Lung (tissue), 17 donors: ENCODE measurements at places on chromosomes 1 and 21.

- DNase-seq: no peak
Measured at GRCh38 chr1:933603-933940, 9.8 kb downstream of the SAMD11 start.

- no peak for DNase-seq
Measured at GRCh38 chr1:2981981-2982614, 39.2 kb upstream of the ACTRT2 start.

DNA sequence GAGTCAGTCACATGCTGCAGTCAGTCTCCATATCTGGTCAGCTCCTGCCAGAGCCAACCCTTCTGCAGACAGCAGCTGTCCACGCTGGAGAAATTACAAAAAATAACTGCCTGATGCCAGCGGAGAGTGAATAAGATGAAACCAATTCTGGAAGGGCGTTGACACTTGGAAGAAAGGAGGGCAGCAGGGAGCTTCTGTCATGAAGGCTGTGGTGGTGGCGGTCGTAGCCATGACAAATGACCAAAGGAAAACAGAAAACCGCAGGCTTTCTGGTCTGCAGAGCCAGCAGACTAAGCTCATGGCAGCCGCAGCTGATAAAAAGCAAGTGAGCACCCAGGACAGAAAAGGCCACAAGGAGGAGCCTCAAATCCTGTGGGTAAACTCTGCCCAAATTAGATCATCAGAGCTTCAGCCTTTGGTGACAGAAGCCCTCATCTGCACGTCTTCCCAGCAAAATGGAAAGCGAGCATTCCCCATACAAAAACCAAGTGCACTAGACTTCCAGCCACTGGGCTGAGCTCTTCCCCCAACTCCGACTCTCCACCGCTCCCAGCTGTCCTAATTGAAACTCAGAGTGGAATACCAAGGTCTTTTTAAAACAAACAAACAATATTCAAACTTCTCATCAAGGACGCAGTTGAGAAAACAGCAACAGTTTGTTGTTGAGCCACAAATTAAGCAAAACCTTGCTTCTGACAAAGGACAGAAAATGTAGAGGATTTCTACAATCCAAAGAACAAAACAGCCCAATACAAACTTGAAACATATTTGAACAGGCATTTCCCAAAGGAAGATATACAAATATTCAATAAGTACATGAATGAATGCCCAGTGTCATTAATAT is 28.7 kb downstream of the RSPH1 start:
- peak; percentile 20 for DNase-seq

- no peak for DNase-seq
Measured at GRCh38 chr1:107691540-107691939, 273.4 kb downstream of the VAV3 start.

- no peak for DNase-seq
Measured at GRCh38 chr21:38211321-38211720, 45.5 kb upstream of the KCNJ15 start.

GRCh38 chr1:7006996-7007871 is 222.0 kb downstream of the CAMTA1 start:
- no peak for DNase-seq

- DNase-seq: no peak
Measured at GRCh38 chr1:42138586-42138985, 14.6 kb upstream of the GUCA2B start.

DNA sequence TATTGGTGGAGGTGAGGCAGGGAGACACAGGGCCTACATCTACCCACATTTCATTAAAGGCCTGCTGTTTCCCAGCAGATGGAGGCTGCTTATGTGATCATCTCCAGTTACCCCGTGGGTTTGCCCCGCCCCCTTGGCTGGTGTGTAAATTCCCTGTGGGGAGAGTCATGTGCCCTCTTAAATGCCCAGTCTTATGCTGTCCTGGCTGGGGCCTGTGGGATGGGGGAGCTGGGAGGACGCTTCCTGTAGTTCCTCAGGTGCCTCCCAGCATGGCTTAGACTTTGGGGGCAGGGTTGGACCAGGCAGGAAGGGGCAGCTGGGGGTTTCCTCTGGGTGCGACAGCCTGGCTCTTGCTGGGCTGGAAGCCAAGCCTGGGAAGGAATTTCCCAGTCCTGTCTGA is 15.5 kb upstream of the CITED4 start:
- peak; percentile 51 for DNase-seq

GRCh38 chr1:147700042-147701006 is 30.0 kb upstream of the ACP6 start:
- DNase-seq: peak; percentile 77

- DNase-seq: peak; percentile 40
Measured at GRCh38 chr1:220137019-220137786, 43.3 kb downstream of the IARS2 start.

DNA sequence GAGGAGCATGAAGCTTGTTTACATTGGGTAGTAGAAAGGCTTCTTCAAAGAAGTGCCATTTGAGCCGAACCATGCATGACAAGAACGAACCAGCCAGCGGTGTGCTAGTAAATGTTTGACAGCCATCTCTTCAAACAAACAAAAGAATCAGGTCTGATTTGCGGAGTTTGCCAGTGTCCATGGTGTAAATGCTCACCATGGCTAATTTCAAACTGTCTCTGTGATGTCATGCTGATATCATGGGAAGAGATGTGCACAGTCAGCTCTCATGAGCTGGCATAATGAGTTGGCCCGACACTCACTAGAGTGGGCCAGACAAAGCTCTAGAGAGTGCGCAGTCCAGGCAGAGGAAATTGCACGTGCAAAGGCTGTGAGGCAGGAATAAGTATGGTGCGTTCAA is 101.1 kb downstream of the KAZN start:
- DNase-seq: peak; percentile 91

GRCh38 chr1:161973924-161974845 is 49.5 kb downstream of the OLFML2B start:
- DNase-seq: no peak

GRCh38 chr1:174898102-174898797 is 101.5 kb upstream of the CACYBP start:
- no peak for DNase-seq

GRCh38 chr1:151553659-151554058 is 13.6 kb downstream of the TUFT1 start:
- DNase-seq: no peak

GRCh38 chr21:32411350-32412161 is 950 bp upstream of the EVA1C start:
- peak; percentile 70 for DNase-seq

GRCh38 chr1:47593598-47594285 is 155.9 kb downstream of the FOXD2 start:
- no peak for DNase-seq

GRCh38 chr1:219085082-219085481 is 88.6 kb upstream of the LYPLAL1 start:
- no peak for DNase-seq

DNA sequence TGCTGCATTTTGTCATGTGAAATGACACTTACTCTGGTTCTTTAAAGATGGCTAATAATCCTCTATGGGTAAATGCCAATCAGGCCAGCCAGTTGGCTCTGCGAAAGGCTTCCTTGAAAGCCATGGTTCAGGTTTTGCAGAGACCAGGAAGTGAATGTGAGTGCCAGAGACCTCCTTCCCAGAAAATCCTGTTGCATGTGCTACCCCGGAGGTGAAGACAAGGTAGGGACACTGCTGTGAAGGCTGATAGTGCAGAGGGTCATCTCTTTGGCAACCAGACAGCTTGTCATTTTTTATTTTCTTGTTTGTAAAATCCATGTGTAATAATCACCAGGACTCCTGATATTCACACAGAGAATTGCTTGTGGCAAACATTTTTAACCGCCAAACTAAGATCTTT is 18.7 kb downstream of the LRRC8D start:
- no peak for DNase-seq

DNA sequence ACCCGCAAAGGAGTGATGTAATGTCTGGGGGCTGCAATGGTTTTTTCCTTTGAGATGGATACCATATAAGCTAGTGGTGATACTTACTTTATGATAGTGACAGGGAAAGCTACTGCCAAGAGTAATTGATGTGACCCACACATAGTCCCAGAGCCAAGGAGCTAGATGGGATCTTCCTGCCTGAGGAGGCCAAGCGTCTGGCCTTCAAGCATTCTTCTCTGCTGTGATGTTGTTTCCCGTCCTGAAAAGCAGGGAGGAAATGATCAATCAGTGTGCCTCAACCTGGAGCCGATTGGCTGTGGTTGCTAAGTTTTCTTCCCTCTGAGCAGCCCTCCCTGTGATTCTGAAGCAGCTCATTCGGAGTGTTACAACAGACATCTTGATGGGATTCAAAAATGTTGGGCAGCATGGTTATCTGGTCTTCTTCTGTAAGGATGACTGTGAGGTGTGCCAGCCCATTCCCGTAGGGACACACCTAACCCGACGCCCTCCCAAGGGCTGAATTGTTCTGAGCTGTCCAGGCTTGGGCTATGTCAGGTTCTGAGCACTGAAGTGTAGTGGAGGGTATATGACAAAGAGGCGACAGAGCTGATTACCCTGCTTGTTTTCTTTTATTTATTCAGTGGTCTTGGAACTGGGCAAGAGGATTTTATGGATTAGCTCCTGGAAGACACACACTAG is 56.7 kb downstream of the UCK2 start:
- DNase-seq: peak; percentile 47

DNA sequence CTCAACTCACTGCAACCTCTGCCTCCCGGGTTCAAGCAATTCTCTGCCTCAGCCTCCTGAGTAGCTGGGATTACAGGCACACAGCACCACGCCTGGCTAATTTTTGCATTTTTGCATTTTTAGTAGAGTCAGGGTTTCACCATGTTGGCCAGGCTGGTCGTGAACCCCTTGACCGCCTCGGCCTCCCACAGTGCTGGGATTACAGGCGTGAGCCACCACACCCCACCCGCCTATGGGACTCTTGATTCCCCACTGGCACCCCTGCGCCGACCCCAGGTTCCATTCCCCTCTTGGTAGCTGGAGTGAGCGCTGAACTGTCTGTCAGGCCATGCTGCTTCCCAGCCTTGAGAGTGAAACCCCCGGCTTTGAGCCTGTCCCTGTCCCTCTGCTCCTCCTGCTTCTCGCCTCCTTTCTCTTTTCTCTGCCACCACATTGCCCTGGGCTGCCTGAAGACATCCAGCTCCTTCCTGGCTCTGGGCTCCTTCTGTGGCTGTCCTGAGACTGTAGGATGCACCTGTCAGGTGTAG is 48.8 kb downstream of the IER5 start:
- no peak for DNase-seq

DNA sequence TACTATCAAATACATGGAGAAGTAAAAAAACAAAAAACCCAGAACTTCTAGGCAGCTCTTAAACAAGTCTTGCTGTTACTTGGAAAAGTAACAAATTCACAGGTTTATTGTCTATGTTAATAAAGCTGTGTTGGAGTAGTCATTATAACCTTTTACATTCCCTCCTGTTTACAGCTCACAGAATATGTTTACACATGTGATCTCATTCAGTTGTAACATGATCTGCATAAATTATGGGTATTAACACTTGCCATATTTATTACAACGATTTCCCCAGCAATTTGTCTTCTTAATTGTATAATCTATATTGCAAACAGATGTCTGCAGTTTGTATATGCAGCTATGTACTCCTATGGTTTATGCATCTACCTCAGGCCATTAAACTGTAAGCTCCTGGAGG is 28.6 kb downstream of the ERG start:
- no peak for DNase-seq

GRCh38 chr1:30847358-30847972 is 61.1 kb downstream of the SDC3 start:
- DNase-seq: peak; percentile 82

GRCh38 chr1:183246436-183246835 is 60.4 kb downstream of the LAMC2 start:
- DNase-seq: no peak

DNA sequence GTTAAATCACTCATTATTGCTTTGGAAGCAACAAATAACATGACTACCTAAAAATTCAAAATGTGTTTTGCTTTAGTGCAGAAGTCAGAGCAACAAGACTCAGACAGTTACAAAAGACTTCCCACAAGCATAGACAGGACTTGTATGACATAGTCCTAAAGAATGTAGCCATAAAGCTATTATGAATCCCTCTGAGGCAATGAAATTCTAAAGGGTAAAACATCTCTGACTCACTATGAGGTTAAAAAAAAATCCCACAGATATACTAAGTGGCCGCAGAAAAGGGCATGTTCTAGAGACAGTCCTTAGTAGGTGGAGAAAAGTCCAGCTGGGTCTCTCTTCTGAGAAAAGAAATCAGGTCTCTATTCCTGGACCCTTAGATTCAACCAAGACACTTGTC is 4.9 kb downstream of the PRKAB2 start:
- no peak for DNase-seq

DNA sequence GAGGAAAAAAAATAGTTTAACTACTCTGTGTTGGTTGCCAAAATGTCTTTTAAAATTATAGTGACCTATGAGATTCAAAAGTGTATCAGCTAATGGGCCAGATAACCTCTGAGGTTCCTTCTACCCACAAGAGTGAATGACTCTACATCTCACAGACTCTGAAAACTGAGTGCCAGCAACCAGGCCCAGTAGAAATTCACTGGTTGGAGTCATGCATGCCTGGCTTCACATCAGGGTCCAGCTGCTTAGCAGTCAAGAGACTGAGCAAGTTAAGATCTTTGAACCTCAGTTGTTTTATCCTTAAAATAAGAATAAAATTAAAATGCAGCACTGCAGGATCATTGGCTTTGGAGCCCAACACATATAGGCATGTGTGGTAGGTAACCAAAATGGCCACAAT is 342.6 kb upstream of the NFIA start:
- peak; percentile 38 for DNase-seq

- DNase-seq: no peak
Measured at GRCh38 chr1:188433425-188433824, 1604.7 kb downstream of the PLA2G4A start.

- no peak for DNase-seq
Measured at GRCh38 chr21:41216486-41216885, 48.5 kb downstream of the BACE2 start.

GRCh38 chr21:27225940-27226339 is 259.1 kb upstream of the ADAMTS5 start:
- DNase-seq: no peak

GRCh38 chr1:25922971-25923552 is 16.8 kb upstream of the STMN1 start:
- peak; percentile 53 for DNase-seq

DNA sequence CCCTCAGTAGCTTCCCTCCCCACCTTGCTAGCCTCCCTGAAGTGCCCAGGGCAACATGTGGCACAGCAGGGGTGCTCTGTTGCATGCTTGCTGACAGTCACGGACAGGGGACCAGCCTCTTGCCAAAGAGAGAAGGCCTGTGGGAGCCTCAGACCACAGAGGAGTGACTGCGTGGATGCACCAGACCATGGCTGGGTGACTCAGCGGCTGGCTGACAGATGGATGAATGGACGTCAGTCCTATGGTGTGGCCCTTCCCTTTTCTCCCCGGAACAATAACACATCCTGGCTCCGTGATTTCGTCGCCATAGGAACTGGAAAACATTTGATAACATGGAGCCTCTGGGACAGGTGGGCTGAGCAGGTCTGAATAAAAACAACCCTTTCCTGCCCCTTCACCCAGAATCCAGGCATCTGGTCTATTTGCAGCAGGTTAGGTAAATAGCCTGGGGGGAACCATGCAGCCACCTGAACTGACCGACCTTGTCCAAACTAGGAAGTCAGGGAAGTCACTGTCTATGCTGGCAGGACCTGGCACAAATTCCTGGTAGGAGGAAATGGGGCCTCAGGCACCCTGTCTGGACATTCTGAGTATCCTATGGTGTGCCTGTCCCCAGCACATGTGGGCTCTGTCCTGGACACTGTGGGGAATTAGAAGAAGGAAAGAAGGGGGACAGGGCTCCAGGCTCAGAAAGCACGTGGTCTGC is 53.3 kb downstream of the NENF start:
- no peak for DNase-seq
